NCI-H446 (cell line): ENCODE measurements at places on chromosomes 7 and 10.

- DNase-seq = peak; percentile 55
Measured at GRCh38 chr7:65269150-65269856, 104.4 kb upstream of the ZNF92 start.

- no peak for DNase-seq
Measured at GRCh38 chr7:139696552-139696951, 81.2 kb downstream of the HIPK2 start.

- no peak for DNase-seq
Measured at GRCh38 chr7:129480674-129481363, 21.5 kb upstream of the SMKR1 start.

DNA sequence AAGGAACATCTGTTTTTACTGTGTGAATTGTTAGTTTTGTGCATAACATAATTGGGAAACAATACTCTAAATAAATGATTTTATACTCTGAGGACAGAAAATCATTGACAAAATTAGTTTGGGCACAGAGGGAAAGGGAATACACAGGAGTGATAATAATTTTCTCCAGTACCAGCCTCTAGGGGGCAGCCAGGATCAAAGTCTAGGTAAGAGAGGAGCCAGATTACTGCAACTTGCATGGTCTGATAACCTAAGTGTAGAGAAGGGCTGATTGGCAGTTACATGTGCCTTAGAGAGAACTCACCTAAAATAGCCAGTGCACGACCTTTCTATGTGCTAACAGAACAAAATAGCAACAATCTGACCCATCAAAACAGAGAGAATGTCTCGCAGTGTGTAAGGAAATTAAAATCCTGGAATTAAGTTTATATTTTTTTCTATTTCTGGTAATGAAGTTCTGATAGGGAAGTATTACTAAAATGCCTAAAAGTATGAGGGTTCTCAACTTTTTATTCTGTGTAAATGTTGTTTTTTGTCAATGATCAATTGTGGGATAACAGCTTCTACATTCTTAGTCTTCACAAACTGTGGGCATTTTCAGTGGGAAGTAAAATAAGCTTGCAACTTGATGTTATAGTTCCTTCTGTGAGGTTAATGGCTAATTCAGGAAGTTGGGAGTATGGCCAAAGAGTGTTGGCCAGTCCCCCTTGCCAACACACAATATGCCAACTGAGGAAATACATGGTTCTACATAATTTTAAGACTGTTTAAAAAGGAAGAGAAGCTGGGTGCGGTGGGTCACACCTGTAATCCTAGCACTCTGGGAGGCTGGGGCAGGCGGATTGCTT, 66.4 kb downstream of the EXOC6 start:
- DNase-seq = no peak

DNA sequence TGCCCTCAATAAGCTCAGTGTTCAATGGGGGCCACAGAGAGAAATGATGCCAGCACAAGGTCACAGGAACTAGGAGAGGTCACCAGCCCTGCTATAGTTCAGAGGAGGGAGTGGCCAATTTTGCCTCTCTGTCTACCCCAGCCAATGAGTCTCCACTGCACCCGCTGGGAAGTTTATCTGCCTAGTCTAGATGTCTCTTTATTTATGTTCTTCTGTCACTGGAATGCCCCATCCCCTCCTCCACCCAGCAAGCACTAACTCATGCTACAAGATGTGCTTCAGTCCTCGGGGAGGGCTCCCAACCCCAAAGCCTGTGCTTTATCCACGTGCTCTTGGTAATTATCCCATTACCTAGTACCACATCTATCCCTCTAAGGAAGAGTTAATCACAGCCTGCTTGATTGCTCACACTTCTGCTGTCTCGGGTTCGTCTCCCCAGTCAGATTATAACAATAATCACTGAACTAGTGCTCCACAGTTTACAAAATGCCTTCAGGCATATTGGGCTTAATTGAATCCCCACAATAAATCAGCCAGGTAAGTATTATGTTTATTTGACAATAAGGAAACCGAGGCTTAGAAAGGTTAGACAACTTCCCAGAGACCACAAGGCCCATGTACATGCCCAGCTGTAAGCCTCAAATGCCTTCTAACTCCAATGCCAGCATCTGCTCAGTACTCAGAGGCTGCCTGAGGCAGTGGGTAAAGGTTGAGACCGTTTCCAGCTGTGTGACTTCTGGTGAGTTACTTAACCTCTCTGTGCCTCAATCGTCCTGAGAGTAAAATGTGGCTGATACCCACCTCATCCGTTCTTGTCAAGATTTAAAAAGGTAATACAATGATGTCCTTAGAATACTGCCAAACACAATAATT, 3.9 kb downstream of the HIP1 start:
- DNase-seq = no peak

DNA sequence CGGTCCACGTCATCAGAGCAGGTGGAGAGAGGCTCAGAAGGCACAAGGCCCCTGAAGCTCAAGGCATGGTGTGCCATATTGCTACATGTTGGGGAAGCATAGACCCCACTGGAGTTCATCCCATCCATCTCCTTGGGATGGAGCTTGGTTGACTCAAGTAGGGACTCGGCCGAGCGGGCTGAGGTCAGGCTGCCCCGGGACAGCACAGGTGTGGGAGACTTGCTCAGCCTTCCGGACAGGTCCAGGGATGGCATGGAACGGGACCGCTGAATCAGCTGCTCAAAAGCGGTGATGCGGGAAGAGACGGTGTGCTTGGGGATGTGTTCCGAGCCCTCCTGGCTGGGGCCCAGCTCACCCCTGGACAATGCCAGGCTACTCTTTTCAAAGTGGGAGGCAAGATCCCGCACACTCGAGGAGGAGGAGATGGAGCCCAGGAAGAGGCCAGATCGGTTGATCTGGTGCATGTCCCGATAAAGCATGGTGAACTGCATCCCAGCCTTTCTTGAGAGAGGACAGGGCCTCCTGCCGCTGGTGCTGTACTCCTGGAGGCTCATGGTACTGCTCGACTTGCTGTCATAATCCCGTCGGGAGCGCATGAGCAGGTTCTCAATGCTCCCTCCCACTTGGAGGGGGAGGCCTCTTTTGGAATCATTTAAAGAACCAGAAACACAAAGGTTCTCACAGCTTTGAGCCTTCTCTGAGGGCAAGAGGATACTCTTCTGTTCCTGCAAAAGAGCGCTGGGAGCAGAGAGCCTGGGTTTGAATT, 65.6 kb upstream of the PDLIM1 start:
- no peak for DNase-seq

DNA sequence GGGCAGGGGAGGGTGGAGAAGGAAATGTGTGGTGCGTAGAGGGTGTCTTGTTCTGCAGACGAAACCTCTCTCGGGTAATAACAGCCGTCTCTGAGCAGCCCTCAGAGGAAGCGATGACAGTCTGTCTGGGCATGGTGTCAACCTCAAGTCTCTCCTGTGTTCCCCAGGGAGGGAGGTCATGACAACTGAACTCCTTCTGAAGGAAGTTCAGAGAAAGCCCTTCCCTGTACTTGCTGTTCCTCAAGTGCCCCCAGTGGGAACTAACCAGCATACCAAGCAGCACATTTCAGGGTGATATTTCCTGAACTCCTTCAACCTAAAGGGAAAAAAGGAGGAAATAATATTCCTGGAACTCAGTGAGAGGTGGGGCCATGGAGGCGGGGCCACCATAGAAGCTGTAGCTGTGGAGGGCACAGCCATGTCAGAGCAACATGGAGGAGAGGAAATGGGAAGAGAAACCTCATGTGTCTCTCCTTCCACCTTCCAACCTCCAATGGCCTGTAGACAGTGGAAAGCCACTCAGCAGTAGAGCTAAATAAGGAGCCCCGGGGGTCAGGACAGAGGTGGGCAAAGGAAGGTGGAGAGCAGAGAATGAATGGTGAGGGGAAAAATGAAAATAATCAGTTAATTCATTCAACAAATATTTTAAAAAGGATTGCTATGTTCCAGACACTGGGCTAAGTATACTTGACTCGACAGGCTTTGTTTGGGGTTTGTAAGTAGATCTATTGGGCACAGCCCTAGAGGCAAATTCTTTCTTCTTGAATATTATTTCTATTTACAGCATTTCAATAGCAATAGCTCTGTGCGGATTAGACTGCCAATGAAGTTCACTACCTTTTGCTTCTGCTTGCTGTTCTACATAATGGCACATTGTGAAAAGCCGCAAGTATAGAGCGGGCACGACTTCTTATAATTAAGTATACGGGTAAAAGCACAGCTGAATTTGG, 61.0 kb upstream of the AOAH start:
- no peak for DNase-seq

DNA sequence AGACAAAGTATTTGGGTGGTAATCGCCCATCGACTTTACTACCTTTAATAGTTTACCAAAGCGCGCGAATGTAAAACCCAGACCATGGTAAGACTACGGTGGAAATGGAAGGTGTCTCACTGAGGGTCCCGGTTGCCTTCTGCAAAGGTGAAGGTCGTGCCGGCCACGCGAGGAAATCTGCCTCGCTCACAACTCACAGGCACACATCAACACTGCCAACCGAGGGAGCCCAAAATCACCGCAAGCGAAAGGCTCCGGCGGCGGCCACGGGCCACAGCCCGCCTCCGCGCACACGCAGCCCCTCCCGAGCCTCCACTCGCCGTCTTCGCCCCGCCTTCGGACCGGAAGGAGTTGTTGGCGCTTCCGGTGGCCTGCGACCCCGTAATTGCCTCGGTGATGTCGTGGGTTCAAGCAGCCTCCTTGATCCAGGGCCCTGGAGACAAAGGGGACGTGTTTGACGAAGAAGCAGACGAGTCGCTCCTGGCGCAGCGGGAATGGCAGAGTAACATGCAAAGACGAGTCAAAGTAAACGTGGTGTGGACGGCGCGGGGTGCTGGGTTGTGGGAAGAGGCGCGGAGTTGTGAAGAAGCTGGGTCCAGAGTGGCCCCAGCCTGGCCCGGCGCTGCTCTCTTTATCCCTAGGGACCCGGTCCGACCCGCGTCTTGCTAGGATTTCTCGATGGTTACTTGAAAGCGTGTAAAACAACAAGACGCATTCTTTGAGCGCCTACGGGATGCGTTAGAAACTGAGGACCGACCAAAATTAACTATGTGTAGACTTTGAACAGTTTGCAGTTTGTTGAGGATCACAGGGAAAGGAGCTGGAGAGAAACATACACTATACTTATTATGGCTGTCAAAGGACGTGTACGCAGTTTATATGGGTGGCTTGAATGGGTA, at the start of gene YAE1:
YAE1 (plus strand) TSS at position 382 of the 899 bp plus-strand sequence; CDS start at position 397, 15 bp downstream.
- peak; percentile 94 for DNase-seq

DNA sequence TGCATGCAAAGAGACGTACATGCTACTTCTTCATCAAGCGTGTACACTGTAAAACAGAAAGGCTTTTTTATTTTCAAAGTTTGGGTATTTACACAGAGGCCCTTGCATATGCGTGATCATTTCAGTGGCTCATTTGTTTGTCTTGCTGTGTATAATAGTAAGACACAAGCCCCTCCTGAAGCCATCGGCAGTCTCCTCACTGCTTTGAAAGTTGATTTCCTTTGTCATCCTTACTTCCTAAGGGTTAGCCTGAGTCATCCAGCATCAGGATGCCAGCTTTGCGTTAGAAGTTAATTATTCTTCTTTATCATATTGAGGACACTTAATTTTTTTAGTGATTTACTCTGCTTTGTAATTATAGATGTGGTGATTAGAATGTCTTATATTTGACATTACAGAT, 72.5 kb upstream of the CTBP2 start:
- no peak for DNase-seq

DNA sequence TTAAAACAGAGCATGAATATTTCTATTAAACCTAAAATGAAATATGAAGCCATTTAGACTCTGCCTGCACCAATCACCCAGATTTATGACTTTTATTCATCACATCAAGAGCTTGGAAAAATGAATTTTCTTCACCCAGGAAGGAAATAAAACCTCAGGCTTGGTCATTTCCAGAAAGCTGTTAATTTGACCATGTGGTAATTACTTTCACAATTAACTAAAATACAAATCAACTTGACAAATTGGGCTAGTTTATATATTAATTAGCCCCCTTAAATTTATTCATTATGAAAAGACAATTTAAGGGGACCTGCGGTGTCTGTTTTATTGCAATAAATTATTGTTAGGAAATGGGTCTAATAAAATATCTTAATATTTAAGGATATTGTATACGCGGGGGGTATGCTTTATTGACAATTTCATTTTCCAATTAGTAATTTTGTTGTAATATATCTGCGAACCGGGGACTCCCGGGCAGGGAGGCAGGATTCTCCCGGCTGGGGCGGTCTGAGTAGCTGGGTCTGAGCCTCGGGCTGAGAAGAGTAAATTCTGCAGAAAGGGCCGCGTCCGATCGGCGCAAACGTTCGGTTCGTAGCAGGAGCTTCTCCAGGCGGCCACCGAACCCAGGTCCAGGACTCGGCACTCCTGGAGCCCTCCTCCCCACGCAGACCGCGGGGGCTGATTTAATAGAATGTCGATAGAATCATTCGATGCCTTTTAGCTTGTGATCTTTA, 9.4 kb upstream of the MNX1 start:
- no peak for DNase-seq
